ENCODE measurements at places on chromosomes 3 and 15.

GRCh38 chr3:58355179-58355578 lies 22.5 kb downstream of the PXK start:
- no peak for DNase-seq

DNA sequence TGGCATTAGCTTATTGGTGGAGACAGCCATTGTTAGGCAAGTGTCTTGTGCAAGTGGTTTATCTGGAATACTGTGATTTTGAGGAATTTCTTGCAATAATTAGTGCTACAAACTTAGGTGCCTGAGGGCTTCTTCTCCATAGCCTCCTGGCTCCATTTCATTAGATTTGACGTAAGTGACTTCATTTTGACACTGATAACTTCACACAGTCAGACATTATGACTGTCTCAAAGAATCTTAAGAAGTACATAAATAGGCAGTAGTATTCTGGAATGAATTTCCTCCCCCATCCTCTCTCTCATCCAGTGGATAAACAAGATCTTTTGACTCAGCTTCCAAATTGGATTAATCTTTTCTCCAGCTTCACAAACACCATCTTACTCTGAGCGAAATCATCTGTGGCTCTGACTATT lies 19.0 kb downstream of the ARL14 start:
- no peak for DNase-seq

- DNase-seq = no peak
Observed at GRCh38 chr3:36730966-36731365, 33.4 kb downstream of the DCLK3 start.

DNA sequence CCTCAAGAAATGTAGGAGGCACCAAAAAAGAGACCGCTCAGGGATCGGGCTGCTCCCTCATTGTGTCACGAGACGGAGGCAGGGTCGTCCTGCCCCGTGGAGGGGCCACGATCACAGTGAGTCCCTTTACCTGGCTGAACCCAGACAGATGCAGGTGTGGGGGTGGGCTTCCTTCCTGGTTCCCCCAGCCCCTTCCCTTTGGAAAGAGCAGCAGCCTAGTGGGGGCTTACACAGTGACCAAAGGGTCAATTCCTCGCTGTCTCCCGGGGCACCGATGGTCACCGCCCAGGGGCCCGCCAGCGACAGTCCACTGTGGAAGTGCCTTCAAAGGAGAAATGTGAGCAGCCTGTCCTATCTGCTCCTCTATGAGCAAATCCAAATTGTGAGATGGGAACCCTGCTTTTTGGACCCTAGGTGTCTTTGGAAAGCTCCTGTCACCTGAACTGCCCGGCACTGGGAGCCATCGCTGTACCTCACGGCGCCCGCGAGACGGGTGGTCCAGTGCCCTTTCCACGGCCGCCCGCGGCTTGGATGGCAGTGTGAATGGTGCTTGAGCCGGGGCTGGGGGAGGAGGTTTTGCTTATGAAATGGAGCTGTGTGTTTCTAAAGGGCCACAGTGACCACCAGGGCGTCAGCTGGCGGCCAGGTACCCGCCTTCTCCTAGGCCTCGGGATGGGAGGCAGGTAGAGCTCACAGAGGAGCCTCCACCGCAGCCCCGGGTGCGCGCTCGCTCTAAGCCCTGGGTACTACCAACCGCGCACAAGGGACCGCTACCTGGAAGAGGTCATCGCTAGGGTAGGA lies 155.7 kb downstream of the KLF13 start:
- DNase-seq = no peak

GRCh38 chr3:171038342-171038741 lies 11.8 kb upstream of the SLC2A2 start:
- no peak for DNase-seq

DNA sequence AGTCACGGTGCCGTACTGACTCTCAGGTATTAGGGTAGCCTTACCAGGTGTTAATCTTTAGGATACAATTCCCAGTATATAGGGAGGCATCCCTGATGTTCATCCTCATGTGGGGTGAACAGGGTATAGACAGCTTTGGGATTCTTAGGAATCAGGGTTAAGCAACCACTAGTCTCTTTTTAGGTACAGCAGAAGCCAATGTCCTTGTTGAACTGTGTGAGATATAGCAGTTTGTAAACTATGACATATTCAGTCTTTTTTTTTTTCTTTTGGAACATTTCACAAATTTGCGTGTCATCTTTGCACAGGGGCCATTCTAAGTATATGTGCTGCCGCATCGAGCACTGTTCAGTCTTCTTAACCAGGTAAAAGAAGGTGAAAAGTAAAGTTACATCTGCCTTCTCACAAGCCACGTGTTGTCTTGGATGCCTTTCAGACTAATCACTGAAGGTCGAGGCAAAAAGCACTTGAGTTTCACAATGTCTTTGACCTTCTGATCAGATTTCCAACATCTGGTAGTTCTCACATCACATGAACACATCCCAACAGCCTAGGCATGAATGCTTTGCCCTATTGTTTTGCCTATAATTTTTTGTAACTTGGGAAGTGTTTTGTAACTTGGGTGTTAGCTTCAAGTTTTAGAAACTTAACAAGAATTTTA lies 17.2 kb downstream of the TSEN2 start:
- DNase-seq = no peak

DNA sequence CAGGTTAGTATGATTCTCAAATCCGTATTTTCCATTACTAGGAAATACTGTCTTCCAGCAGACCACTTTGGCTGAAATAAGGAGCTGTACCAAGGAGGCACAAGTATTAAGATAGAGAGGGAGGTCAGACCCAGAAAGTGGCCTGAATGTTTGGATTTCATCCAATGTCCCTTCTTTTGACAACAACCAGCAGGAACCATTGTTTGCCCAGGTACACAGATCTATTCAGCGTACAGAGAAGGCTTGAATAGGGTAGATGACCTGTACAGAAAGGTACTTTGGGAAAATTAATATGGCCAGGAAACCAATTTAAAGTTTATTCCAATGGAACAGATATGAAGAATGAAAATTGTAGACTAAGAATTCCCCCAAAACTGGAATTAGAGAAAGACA lies 12.6 kb downstream of the MTHFS start:
- DNase-seq = no peak

- DNase-seq = no peak
Observed at GRCh38 chr15:31175484-31175883, 74.0 kb upstream of the TRPM1 start.

DNA sequence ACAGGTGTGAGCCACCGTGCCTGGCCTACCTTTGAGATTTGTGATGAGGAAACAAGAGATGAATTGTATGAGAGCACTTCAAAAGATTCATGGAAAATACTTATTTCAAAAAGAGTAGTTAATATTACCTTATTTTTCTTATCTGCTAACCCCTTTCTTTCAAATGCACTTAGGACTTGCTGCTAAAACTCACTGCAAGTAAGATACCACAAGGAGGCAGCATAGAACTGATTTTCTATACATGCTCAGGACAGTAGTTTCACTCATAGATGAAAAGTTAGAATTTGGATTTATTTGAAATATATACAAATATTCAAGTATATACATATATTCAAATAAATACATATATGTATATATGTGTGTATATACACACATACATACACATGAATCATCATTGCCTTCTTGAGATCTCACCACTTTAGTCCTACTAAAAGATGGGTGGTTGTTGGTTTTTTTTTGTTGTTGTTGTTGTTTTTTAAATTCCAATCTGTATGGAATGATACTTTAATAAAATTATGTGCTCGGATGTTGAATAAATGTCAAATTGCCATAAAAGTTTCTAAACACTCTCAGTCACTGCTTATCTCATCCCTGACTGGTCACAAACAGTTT lies 2.4 kb downstream of the CCNDBP1 start:
- DNase-seq = no peak

- no peak for DNase-seq
Observed at GRCh38 chr15:96403932-96404331, 73.4 kb downstream of the NR2F2 start.

GRCh38 chr3:130779031-130779430 lies 32.4 kb upstream of the PIK3R4 start:
- no peak for DNase-seq

DNA sequence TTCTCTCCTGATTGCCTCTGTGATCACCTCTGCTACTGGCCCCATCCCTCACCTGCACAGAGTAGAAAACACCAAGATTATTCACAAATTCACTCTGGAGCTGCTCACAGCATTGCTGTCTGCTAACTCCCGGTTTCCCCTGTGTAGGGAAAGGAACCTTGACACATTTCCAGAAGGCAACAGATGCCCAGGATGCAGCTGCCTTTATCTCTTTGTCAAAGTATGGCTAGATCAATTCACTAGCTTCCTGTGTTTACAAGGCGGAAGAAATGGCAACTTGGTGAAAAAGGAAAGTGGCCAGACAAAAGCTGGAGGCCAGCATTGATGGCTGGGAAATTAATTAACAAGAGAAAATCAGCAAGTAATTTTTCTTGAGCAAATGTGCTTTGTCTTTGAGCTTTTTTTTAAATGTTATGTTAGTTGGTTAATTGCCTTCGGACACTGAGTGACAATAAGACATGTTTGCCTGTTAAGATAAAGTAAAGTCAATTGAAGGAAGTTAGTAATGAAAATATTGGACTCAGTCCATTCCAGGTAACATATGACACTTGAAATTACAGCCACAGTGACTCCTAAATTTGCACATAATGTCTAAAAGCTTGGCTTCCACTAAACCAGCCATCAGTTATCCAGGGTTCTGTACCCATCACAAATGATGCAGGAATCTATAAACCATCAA lies 394.6 kb upstream of the IL12A start:
- no peak for DNase-seq

DNA sequence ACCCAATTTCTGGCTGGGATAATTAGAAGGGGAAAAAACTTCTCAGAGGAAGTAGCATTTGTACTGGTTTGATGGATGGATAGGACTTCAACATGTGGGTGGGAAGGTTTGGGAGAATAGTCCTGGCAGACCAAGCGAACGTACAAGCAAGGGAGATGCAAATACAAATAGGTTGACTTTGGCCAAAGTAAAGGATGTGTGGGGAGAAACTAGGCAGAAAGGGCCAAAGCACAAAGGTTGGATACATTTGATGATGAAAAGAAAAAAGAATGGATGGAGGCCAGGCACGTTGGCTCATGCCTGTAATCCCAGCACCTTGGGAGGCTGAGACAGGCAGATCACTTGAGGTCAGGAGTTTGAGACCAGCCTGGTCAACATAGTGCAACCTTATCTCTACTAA lies 63.4 kb downstream of the ERC2 start:
- no peak for DNase-seq

DNA sequence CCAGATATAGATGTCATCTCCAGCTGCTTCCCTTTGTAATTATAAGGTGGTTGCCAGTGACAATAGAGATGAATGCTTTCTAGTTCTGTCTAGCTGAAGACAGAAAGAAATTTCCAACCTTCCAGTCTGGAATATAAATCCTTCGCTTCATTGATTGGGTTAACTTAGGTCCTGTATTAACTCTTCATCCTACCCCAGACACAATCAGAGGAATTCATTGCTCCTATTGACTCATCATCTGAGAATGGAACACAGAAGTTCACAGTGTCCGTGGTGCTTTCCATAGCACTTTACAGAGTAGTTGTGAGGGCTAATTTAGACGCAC lies 241.4 kb downstream of the NFKBIZ start:
- DNase-seq = no peak

GRCh38 chr15:77430213-77430612 lies 9.5 kb downstream of the HMG20A start:
- DNase-seq = no peak

DNA sequence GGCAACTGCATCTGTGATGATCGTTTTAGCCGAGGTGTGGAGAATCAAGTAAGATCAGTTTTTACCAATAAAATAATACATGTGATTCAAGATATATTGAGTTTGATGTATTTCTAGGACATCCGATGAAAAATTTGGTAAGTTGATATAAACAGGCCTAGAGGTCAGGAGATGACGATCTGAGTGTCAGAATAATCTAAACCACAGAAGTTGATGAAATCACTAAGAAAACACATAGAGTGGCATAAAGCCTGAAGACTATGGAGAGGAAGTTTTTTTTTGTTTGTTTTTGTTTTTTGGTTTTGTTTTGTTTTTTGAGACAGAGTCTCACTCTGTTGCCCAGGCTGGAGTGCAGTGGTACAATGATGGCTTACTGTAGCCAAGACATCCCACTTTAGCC lies 235.3 kb downstream of the RBMS3 start:
- DNase-seq = no peak

DNA sequence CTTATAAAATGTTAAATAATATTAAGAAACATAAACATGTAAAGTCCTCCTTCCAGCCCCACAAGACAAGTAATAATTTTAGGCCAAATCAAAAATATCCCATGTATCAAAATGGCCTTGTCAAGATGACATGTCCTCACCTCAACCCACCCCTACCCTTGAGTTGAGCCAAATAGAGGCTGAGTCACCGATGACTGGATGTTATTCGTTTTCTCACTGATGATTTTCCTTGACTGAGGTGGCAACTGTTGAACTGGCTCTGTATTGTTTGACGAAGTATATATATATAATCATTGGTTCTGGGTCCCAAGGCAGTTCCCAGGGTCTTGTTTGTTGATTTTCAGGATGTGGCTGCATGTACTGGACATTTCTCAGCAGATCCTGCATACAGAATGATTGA lies 75.3 kb downstream of the TMEM108 start:
- no peak for DNase-seq

DNA sequence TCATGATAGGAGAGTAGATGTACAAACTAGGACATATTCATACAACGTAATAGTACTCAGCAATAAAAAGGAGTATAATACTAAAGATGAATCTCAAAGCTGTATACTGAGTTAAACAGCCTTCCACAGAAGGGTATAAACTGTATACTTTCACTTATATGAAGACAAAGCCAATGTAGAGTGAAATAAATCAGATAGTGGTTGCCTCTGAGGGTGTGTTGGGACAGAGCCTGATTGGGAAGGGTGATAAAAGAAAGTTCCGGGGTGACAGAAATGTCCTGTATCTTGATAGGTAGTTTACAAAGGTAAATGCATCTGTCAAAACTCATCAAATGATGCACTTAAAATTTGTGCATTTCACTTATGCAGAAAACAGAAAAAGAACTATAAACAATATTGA lies 122.5 kb downstream of the ADAM10 start:
- no peak for DNase-seq

GRCh38 chr15:63996794-63997357 lies 49.4 kb downstream of the DAPK2 start:
- no peak for DNase-seq

GRCh38 chr3:42556089-42556632 lies 25.6 kb downstream of the SEC22C start:
- no peak for DNase-seq

- no peak for DNase-seq
Observed at GRCh38 chr3:4894891-4895530, 84.2 kb upstream of the BHLHE40 start.

DNA sequence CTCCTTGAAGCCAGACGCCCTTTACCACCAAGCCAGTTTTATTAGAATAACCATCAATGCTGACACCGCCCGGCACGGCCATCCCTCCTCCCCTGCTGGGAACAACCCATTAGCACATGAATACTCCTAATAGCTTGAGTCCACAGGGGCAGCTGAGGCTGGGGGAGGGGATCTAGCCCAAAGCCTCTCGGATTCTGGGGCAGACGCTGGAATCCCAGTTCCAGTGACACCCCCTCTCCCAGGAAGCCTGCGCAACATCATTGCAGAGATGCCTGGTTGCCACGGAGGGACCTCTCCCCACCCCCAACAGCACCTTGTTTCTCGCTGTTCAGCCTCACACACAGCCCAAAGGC lies 1.2 kb upstream of the LINGO1 start:
- DNase-seq = no peak

- DNase-seq = no peak
Observed at GRCh38 chr3:71652781-71653413, 69.4 kb upstream of the FOXP1 start.

- no peak for DNase-seq
Observed at GRCh38 chr3:182605882-182606611, 187.3 kb upstream of the ATP11B start.
